GM20000 (cell line): ENCODE measurements at places on chromosomes 1 and 21.
A peak's percentile ranks its signal among the peaks of the same experiment; 100 is the strongest.

DNA sequence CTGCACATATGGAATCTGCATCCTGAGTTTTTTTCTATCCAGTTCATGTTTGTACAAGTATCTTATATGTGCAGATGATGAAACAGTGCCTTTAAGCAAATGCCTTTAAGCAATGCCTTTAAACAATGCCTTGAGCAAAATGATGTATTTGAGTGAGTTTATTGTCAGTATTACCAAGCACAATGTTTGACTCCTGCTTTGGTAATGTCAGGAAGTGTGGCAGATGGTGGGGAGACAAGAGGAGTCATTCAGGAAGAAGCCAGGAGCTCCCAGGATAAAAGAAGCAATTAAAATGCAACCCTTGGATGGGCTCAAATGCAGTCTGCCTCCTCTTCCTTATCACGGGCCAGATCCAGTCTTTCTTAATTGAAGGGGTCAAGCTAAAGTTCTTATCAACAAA lies 108.7 kb upstream of the KCNJ15 start:
- no peak for DNase-seq

GRCh38 chr1:183569141-183569540 lies 21.1 kb downstream of the NCF2 start:
- no peak for DNase-seq

DNA sequence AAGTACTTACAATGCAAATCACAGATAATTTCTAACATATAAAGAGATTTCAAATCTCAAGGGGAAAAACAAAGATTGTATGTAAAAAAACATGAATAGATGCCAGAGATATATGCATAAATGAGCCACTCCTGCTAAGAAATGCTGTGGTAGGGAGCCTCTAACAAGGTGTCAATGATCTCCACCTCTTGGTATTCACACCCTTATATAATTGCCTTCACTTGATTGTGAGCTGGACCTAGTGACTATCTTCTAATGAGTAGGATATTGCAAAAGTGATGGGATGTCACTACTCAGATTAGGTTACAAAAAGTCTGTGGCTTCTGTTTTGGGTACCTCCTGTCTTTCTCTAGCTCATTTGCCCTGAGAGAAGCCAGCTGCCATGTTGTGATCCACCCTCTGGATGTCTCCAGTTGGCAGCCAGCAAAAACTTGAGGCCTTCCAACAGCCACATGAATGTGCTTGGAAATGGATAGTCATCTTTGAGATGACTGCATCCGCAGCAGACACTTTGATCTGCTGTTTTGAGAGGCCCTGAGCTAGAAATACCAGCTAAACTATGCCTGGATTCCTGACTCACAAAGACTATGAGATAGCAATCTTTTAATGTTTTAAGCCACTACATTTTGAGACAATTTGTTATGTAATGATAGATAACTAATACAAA lies 196.1 kb upstream of the FGGY start:
- no peak for DNase-seq

DNA sequence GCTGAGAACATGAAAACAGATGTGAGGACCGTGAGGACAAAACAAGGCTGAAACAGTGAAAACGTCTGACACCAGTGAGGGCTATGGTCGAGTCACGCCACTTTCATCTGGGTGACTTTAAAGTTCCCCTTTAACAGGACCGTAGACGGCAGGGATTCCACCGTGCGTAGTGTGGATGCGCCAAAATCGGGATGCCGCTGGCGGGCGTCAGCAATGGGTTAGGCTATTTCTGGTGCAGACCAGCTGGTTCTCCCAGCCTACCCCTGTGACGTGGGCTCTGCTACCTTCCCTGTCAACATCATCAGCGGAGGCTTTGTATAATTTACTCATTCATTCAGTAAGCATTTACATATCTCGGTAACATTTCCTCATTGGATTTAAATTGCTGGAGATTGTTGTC lies 246.6 kb upstream of the AJAP1 start:
- no peak for DNase-seq

- no peak for DNase-seq
Observed at GRCh38 chr1:166925810-166926478, 49.4 kb downstream of the ILDR2 start.

- DNase-seq, result no peak
Observed at GRCh38 chr1:153231363-153231762, 14.0 kb downstream of the PRR9 start.

DNA sequence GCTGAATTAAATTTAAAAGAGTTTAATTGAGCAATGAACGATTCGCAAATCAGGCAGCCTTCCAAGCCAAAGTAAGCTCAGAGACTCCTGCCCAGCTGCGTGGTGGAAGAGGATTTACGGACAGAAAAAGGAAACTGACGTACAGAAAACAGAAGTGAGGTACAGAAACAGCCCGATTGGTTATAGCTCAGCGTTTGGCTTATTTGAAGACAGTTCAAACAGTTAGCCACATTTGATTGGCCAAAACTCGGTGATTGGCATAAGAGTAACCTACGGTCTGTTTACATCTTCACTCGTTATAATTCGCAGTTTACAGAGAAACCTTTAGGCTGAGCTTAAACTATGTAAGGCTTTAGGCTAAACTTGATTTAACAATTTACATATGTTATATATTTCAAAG lies 46.9 kb downstream of the CR1L start:
- DNase-seq, result no peak

DNA sequence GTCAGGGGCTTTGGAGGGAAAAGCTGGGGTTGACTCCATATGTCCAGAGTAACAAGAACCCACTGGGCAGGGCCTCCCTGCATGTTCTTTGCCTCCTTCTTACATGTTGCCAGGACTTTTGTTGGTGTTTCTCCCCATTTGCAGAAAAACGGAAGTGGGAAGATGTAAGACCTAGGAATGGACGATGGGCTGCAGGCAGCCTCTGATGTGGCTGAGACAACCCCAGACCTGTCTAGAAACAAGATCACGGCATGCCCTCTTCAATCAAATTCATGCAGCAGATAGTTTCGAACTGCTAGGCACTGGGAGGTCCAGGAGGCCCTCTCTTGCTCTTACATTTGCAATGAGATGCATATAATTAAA lies 3.4 kb downstream of the FAM43B start:
- DNase-seq, result no peak

- no peak for DNase-seq
Observed at GRCh38 chr1:79695138-79695537, 688.6 kb upstream of the ADGRL4 start.

DNA sequence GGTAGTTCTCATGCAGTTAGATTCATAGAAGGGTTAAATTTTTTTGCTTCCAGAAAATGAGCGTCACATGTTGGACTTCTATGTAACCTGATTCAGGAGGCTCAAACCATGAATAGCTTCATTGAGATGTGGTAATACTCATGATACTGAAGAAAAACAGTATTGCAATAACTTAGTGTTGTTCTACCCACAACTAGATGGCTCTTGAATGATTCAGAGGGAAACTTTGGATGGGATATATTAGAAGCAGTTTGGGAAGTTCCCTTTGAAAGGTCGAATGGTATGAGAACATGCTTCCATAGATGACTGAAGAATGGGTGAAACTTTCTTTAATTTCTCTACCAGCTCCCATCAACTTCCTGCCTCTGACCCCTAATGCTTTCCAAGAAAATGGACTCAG lies 211.7 kb upstream of the PTGFR start:
- no peak for DNase-seq

- peak; percentile 68 for DNase-seq
Observed at GRCh38 chr1:1427106-1427819, 6.2 kb upstream of the ANKRD65 start.

- no peak for DNase-seq
Observed at GRCh38 chr1:68113966-68114365, 63.5 kb upstream of the DIRAS3 start.

DNA sequence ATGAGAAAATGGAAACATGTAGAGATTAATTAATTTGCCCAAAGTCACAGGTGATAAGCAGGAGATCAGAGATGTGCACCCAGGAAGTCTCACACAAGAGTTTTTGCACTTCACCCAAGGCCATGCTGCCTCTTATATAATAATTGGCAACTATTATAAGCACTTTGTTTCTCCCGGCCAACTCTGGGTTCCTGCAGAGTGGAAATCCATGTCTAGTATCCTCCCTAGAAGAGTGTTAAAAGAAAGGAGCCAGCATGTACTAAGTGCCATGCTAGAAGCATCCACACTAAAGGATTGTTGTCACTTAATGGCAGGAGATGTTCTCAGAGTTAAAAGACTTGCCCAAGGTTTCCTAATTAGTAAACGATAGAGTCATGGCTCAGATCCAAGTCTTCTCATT lies 470.3 kb downstream of the OMA1 start:
- no peak for DNase-seq

GRCh38 chr1:183604038-183604808 lies 14.0 kb upstream of the NCF2 start:
- peak; percentile 58 for DNase-seq

- no peak for DNase-seq
Observed at GRCh38 chr1:78303620-78304019, 187.2 kb upstream of the PTGFR start.

DNA sequence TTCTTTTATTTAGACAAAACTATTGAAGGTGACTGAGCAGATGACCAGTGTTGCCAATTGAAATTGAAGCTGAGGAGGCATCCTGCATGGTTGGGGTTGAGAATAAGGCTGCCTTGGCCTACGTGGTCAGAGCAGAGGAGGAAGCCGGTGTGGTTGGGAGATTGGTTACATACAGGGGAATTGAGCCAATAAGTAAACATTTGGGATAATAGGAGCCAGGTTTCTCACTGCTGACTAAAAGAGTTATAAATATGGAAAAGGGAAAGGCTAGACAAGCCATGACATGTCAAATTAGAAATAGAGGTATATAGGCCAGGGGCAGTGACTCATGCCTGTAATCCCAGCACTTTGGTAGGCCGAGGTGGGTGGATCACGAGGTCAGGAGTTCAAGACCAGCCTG lies 15.8 kb downstream of the SNX7 start:
- DNase-seq, result no peak

DNA sequence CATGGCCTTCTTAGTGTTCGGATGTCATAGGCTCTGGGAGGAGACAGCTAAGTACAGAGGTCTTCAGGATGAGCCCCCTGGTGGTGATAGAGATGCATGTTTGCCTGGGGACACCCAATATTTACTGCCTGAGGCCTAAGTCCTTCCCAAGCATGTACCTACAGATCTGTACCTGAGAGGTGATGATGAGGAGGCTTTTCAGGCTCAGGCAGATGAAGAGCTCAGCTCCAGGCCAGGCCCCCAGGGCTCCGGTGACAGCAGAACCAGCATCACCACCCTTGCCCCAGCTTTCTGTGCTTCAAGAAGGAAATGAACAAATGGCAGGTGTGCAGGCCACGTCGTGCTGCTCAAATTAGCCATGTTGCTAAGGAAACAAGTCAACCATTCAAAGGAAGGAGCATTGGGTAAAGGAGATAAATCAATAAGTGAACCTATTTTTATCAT lies 21.1 kb downstream of the CACNA1E start:
- peak; percentile 68 for DNase-seq

DNA sequence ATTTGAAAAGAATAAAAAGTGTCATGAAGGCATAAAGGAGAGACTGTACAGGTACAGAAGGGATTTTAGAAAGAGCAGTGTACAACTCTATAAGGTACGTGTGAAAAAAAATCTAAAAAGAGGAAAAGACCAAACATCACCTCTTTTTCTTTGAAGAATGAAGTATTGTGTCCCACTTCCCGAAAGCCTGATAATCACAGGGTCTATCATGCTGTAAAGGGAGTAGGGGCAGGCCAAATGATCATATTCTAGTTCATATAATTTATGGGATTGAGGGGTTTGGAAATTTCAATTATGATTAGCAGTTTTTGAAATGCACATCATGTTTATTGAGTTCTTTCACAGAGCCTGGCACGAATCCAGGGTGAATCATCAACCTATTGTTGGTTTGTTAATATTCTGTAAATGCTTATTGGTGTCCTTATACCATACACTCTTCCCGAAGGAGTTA lies 910 bp upstream of the RERE start:
- DNase-seq, result no peak

DNA sequence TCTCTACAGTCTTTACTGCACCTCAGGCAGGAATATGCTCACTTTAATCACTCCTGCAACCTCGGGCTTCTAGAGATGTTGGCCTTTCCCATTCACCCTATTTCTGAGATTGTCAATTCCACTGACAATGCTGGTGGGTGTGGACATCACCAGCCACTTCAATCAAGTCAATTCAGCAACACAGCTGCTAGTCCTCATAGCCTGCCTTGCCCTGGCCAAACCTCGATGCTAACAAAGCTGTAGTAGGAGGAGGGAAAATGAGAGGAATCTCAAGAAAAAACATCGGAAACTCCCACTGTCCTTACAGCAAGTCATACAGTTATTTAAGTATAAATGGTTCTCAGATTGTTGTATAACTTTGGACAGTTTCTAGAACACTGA lies 155.0 kb downstream of the KCNH1 start:
- no peak for DNase-seq

DNA sequence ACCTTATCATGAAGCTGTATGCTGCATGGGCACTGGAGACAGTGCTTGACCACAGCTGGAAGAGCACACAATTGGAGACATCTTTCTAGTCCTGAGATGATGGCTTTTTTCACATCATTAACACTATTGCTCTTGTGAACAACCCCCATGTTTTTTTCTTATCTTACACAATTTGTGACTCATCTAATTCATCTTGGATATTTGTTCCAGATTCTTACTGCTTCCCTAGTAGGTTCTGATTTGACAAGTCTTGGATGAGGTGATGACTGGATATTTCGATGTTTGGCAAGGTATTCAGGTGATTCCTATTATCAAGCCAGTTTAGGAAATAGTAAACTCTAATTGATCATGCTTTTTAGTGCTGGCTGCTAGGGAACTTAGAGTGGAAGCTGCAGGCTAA lies 23.7 kb downstream of the HLX start:
- no peak for DNase-seq

GRCh38 chr1:170533298-170533697 lies 1.3 kb downstream of the GORAB start:
- DNase-seq, result no peak
